T-helper 1 cell treated with Interleukin-12 subunit alpha and Interleukin-12 subunit beta and Interleukin-4 antibody, amounts not matched to agents 30 ng/mL and 1 ng/mL, for 36 hours (primary cell): ENCODE measurements at places on chromosomes 11 and 22. TPM values are rescaled to one million over a fixed set of nuclear protein-coding genes. Genes with fewer than 3 reads are reported as not detected.

The ASRGL1 gene
- total RNA-seq: 7.9 and 10.1 TPM in 2 replicates

The WNT11 gene
- total RNA-seq: 0.71 and 2.7 TPM in 2 replicates

The ANO9 gene
- total RNA-seq: 77.6 and 84.4 TPM in 2 replicates

The TMEM191B gene
- total RNA-seq: not detected in 2 replicates

The GAL3ST1 gene
- not detected in 2 replicates for total RNA-seq

The FGF3 gene
- total RNA-seq: not detected in 2 replicates

The PTPRCAP gene
- 406 and 428 TPM in 2 replicates for total RNA-seq

The RIBC2 gene
- total RNA-seq: 7.6 and 8.9 TPM in 2 replicates

The FOSL1 gene
- total RNA-seq: 3.0 and 6.0 TPM in 2 replicates

The OR51V1 gene
- total RNA-seq: not detected in 2 replicates
